ENCODE measurements at places on chromosomes 3 and 15.

GRCh38 chr15:68417051-68417450 is 14.9 kb downstream of the ITGA11 start:
- no peak for DNase-seq

DNA sequence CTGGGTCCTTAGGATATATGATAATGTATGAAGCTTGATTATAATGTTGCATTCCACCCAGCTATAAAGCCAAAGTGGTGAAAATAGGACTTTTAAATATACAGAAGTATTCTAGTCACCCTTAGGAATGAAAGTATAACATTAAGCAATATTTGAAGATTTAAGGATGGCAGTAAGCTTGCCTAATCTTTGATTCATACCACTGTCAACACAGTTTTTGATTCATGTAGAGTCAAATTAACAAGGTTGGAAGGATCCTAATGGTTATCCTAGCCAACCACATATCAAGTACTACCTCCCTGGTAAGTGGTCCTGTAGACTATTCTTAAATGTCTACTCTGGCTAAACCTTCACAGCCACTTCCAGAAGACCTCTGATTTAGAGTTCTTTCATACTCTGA is 18.6 kb downstream of the ARIH1 start:
- DNase-seq, result no peak

DNA sequence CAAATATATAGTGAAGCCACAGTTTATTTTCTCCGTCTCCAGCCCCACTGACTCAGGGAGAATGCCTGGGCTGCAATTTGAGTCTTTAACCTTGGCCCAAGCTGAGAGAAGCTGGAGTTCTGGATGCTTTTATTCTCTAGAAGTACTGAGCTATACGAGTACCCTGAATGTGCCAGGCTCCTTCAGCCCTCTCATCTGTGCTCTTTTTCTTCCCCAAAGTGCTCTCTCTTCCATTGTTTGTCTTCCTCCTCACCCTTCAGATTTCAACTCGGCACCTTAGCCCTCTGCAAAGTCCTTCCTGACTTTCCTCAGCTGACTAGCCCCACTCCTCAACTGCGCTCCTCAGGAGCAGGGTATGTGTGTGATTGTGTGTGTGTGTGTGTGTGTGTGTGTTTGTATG is 75.6 kb upstream of the AGBL1 start:
- no peak for DNase-seq

DNA sequence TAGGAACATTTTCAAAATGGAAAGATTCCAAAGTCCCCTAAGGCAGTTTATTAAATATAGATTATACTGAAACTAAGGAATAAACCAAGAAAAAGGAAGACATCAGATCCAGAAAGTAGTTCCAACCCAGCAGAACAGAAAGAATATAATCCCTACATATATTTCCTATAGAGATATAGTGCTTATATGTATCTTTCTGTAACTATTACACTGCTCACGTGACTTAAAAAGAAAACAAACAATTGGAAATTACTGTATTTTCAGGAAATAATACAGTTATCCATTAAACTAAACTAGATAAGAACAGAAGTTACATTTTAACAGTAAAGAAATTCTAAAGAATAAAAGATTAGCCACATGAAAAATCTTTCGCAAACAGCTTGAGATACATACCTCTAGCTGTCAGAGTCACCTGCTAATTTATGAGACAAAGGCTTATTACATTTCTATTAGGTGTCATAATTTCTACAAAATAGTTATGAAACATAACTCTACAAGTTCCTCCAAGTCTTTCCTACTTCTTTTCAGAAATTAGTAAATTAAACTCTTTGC is 10.5 kb downstream of the DPH6 start:
- DNase-seq, result no peak

DNA sequence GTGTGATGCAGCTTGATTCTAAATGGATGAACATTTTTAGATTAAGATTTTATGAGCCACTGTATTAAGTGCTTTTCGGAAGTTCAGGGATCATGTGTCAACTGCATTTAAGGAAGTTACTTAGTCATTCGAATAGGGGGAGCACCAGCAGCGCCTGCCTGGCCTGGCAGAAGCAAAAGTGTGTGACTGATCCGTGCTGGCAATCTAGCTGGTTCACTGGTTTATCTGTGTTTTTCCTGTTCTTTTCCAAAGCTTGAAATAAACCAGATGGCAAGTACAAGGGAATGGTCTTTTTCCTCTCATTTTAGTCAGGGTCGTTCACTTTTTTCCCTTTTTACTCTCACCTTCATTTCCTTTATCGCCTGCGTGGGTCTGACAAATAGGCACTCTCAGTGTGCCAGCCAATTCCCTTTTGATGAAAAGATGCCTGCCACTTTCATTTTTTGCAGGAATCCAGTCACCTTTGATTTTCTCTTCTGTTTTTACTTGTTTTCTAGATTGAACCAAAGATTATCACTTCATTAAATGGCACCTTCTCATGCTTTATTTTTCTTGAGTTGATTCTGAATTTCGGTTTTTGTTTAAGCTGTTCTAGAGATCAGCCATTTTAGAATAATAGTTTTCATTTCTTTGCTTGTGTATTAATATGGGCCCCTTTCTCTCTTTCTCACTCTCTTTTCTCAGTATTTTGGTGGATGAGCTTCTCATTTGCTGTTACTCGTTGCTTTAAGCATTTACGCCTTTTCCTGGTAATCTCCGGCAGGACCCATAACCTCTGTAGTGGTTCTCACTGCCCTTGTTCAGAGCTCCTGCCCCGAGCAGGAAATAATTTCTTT is 2.8 kb downstream of the ABHD2 start:
- no peak for DNase-seq

- DNase-seq, result no peak
Measured at GRCh38 chr3:58217209-58217811, 6.5 kb upstream of the DNASE1L3 start.

Data from activated gamma-delta T cell (primary cell).